Neural crest cell (in vitro differentiated cells): ENCODE measurements at places on chromosomes 6 and 20.

DNA sequence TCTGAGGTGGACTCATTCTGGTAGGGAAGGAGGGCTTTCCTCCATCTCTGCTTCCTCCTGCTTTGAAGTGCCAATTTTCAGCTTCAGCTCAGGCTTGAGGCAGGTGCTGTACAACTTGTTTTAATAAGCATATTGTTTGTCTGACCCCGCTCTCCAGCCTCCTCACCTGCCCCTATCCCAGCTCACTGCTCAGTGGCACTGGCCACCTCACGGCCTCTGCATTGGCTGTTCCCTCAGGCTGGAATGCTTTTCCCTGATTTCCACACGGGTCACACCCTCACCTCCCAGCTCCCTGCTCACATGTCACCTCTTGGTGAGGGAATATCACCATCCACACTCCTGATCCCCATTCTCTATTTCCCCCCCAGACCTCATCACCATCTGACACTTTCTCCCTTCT, 14.3 kb downstream of the AARS2 start:
- no peak for DNase-seq

DNA sequence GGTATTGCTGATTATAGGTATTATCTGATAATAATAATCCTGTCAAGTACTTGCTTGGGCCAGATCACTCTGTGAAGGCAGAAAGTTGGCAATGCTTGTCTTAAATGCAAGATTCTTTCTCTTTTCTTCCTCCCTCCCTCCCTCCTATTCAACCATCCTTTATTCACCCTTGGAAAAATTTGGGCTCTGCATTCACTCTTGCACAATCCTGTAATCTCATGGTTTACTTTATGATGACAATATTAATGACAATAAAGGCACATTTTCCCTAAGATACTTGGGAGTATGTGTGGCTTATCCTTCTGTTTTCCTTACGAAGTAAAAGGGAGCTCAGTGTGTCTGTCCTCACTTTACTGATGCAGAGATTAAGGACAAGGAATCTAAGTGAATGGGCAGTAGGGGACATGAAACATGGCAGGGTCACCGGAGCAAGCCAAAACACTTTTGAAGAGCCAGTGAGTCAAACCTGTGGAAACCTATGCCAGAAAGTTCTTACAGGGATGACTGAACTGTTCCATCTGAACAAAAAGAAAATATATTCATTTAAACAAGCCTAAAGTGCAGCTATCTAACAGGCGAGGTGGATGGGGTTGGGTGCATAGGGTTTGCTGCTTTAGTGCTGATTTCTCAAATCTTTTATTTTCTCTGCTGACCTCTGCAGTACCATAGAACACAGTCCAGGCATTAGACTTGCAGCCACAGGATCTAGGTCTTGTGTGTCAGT, 14.6 kb upstream of the RIPOR2 start:
- no peak for DNase-seq

GRCh38 chr6:35494161-35494563, 2.7 kb downstream of the TEAD3 start:
- DNase-seq = no peak

DNA sequence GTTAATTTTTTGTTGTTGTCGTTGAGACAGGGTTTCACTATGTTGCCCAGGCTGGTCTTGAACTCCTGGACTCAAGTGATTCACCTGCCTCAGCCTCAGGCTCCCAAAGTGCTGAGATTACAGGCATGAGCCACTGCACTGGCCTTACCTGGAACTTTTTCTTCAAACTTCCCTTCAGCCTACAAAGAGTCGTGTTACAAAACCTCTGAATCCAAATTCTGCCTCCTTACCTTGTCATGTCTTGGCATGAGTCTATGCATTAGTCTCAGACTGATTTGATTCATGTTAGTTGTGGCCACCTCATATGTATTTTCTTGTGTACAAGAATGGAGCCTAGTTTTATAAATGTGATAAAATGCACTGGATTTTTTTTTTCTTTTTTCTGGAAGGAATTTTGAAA, 172.1 kb downstream of the PRL start:
- DNase-seq = no peak

GRCh38 chr6:1251198-1252155, 60.4 kb upstream of the FOXQ1 start:
- DNase-seq = no peak

- no peak for DNase-seq
Observed at GRCh38 chr20:48600470-48600945, 227.3 kb downstream of the PREX1 start.

- no peak for DNase-seq
Observed at GRCh38 chr6:101116337-101116736, 235.2 kb upstream of the ASCC3 start.

DNA sequence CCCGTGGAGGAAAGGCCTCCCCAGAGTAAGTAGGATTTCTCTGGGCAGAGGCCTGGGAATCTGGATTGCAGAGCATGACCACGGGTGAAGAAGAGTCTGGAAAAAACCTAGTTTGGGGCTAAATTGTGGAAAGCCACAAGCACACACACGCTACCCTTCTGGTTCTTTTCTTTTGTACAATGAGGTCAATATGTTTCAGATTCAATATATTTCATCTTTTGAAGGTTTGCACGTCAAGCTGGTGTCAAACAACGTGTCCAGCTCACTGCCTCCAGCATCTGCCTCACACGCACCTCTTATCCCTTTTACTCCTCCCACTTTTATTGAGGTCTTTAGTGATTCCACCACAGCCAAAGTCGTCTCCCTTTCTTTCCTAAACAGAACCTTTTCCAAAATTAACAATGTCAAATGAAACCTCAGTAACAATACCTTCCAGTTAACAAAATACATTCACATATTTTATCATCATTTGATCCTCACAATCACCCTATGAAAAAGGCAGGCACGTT, 773 bp upstream of the EPB41L2 start:
- DNase-seq = no peak

DNA sequence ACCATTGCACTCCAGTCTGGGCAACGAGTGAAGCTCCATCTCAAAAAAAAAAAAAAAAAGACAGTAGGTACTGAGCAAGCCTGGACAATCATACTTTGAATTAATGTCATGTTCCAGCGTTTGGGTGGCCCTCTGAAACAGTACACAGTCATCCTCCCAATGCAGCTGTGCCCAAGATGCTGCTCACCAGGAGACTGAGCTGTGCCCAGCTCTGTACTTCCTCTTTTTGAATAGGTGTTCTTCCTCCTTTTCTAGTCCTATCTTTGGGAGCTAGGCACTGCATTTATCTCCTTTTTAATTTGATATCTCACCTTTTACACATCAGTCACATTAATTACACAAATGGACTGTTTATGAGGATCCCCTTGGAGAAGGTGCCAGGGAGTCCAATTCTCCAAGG, 101.5 kb downstream of the RPP40 start:
- DNase-seq = no peak

DNA sequence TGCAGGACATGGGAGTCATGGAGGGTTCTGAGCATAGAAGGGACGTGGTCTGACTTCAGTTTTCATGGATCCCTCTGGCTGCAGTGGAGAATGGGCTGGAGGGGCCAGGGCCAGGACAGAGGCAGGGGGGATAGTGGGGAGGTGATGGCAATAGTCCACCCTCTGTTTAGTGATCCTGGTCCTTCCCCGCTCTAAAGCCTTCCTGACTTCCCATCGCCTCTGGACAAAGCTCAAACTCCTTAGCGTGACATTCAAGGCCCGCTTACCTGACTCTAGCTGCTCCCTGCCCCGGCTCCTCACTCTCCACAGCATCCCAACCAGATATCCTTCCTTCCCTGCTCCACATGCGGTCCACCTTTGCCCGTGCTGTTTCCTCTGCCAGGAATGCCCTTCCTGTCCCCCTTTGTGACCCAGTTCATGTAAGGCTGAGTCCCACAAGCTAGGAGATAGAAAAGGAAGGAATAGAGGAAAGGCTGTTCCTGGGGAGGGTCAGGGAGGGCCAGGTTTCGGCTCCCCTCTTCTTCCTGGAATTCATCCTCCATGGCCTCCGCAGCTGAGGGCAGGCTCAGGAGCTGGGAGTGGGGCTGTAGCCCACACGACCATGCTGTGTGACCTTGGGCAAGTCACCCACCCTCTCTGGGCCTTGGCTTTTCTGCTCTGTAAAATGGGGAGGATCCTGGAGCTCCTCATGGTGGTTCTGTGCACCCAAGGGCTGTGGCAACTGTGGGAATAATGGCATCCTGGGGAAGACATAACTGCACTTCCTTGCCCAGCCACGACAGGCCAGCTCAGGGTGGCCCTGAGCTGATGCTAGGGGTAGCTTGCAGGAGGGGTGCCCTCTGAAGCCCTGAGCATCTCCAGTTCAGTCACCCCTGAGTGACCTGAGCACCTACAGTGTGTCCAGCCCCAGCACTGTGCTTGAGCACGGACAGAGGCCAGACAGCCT, 116.1 kb downstream of the CEBPB start:
- no peak for DNase-seq

- no peak for DNase-seq
Observed at GRCh38 chr6:108699290-108700041, 138.7 kb downstream of the FOXO3 start.

GRCh38 chr6:39524007-39524406, 201.2 kb downstream of the KIF6 start:
- DNase-seq = no peak

DNA sequence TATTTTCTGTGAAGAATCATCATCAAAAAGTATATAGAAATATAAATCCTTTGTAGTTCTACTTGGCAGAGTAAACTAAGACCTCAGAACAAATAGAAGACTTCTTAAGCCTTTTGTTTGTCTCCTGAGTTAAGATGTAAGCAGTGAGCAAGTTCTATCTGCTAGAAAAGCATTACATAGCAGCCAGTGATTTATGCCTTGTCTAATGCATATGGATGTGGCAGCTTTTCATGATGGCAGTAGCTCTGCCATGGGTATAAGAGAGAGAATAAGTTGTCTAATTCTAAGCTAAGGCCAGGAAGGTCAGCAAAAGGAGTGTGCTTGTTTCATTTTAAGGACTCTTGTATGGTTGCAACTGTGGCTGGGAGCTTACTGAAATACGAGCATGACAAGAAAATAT, 920.2 kb downstream of the GRIK2 start:
- no peak for DNase-seq

GRCh38 chr6:102197211-102197610, 803.7 kb downstream of the GRIK2 start:
- DNase-seq = no peak

GRCh38 chr6:19142275-19142674, 694.9 kb upstream of the ID4 start:
- DNase-seq = no peak

- DNase-seq = no peak
Observed at GRCh38 chr20:50175938-50176933, 14.4 kb upstream of the CEBPB start.

- no peak for DNase-seq
Observed at GRCh38 chr20:45826381-45827019, 612 bp downstream of the TNNC2 start.

DNA sequence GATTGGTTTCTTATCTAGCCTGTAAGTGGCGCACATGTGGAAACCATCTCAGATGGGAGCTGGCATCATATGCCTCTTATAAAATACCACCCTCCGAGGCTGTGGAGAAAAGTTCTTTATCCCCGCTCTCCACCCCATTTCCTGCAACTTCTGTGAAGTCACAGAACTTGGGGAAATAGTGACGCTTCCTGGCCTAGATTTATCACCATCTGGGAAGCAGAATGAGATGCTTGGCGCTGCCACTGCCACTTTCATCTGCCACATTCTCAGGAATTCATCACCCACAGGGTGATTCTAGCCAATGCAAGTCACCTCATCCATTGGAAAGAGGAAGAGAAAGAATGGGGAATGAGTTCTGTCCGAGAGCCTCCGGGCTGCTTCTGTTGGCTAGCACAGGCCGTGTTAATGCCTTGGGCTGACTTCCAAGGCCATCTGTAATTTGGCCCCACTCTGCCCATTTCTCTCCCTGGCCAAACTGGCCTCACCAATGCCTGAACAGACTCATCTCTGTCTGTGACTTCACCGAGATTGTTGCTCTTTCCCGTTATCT, 148.8 kb upstream of the SOX4 start:
- no peak for DNase-seq

- no peak for DNase-seq
Observed at GRCh38 chr6:170031684-170032121, 259.2 kb downstream of the DLL1 start.
